ENCODE measurements at places on chromosomes 16 and 17.
A peak's percentile ranks its signal among the peaks of the same experiment; 100 is the strongest.

DNA sequence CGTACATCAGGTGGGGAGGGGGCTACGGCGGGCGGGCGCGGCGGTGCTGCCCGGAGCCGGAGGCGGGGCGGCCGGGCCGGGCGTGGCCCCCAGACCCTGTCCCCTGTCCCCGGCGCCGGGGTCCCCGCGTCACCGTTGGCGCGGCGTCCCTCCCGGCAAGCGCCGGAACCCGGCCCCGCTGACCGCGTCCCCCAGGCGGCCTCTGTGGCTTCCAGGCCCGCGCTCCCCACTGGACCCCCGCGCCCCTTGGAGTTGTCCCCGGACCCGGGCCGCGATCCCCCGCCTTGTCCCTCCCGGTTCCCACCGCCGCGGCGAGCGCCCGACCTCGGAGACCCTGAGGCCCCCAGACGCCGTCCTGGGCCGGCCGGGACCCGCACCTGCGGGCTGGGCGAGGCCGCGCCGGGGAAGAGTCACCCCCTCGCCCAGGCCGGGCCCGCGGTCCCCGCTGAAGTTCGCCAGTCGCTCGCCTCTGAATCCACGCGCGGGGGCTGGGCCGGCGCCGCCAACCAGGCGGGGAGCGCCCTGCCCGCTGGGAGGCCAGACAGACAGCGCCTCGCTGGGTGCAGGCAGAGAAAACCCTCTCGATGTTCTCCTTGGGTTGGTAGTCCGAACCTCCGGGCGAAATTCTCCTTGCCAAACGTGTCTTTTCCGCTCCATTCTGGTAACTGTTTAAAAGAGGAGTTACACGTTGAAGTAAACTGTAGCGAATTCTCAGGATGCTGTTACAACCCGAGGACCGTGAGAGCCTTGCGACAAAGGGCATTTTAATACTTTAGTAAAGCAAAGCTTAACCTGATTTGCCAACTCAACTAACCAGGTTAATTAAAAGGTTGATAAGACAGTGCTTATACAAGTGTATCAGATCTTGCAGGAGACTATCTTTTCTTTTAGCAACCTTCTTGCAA is 761 bp downstream of the GAN start:
- DNase-seq = peak; percentile 75

DNA sequence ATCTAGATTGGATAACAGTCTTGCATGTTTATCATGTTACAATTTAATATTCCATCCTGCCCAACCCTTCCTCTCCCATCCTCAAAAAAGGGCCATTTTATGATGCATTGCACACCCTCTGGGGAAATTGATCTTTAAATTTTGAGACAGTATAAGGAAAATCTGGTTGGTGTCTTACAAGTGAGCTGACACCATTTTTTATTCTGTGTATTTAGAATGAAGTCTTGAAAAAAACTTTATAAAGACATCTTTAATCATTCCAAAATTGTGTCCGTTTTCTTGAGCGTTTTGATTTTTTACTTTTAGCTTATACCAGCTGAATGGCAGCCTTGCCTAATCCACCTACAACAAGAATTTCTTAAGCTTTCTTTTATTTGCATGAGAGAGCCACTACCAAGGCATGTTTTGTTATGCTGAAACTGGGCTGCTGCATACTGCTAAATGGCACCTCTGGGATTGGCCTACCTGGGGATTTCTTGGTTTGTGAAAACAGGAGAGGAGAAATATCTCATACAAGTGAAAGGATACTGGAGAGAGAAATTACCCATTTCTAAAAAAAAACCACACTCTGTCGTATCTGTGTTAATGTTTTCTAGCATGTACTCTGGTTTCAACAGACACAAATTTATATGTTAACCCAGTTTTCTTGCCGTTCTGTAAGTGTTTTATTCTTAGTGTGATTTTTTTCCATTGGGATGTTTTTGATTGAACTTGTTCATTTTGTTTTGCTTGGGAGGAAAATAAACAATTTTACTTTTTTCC is 52.2 kb downstream of the TUBD1 start:
- peak; percentile 43 for DNase-seq

DNA sequence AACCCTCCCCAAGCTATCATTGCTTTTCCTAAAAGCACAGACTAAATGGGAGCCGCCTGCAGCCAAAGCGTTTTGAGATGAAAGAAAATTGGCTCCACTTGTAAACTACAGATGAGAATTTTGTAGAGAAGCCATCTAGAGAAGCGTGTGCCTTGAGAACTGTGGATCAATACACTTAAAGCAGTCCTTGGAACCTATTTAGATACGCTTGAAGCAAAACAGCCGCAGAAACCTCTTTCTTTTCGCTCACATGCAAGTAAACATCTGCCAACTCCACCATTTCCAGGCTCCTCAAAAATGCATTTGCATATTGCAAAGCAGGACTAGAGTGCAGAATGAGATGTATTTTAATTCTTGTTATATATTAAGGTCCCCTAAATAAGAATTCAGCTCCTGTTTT is 13.1 kb downstream of the KIAA0513 start:
- DNase-seq = no peak

GRCh38 chr17:64661726-64661975 is 456 bp downstream of the SMURF2 start:
- no peak for DNase-seq

DNA sequence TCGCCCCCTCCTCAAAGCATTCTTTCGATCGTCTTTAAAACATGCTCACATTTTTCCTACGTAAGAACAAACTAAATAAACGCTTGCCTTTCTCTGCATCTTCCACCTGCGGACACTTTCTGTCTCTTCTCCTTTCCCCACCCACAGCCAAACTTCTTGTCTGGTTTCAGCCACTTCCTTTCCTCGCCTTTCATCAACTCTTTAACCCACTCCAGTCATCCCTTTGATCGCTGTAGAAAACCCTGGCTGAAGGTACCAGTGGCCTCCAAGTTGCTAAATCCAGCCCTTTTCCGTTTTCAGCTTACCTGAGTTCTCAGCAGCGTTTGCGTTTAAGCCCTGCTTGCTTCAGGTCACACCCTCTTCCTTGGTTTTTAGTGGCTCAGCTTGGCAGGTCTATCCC is 483 bp downstream of the RPA1 start:
- DNase-seq = peak; percentile 21

DNA sequence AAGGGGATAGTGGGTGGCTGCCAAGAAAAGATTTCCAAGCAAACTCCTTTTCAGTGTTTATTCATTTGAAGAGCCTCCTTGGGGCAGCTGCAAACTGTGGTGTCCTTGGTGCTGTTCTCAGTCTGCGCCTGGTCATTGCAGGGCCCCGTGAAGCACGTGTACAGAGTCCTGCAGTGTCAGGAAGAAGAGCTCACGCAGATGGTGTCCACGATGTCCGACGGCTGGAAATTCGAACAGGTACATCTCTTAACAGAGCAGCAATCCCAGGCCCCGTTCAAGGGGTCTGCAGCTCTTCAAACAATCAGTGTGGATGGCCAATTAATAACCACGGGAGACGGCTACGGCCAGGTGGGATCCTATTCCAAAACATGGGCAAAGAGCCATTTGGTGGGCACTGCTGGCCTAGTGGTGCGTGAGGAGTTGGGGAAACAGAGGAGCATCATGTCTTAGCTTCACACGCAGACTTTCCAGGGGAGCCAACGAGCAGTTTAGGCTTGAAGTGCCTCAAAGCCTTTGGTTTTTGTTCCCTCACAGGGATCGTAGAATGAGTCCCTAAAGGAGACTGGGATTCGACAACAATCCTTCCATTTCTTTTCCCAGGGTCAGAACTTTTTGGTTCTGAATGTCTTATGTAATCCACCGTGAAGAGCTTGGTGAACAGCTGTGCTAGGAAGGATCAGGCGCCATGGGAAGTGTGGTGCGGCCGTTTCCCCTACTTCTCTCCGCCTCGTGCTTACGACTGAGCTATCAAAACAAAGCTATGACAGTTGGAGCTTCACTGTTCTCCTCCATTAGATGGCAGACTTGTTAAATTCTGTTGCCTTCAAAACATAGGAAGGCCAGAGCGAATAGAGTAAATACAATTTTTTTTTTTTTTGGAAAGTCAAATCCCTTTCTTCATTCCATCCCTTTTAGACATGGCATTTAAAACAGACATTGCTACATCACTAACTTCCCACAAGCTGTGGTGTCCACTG is 12.6 kb downstream of the KCTD2 start:
- peak; percentile 72 for DNase-seq

DNA sequence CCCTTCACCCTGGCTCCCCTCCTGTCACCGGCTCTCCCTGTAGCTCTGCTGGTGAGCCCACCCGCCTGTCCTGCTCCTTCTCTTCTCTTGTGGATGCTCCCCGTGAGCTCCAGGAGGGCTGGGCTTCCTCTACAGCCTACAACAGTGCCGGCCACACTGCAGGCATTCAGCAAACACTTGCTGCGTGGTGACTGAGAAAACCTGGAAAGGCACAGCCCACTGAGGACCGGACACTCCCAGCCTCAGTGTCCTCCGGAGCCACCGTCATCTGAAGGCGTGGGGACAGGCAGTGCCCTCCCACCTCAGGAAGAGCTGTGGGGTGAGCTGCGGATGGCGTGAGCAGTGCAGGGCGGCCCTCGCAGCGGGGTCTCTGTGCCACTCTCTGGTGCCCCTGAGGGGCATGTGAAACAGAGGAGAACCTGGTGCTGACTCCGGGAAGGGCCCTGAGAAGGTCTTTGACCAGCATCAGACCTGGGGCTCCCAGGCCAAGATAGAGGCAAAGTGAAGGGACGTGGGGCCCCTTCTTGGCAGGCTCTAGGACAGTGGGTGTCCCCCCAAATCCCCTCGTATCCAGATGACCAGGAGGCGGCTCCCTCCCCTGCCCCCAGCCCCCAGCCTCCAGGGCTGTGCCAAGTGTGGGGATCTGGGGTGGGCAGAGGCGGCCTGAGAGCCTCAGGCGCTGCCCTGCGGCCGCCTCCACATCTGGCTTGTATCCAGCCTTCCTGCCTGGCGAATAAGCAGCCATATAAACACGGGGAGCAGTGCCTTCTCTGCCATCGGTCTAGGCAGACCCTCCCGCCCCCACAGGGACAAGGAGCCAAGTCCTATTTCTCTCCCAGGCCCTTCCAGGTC is 44.0 kb upstream of the PABPN1L start:
- peak; percentile 51 for DNase-seq

- DNase-seq = no peak
Observed at GRCh38 chr17:29048440-29049368, 5.8 kb downstream of the PIPOX start.

- no peak for DNase-seq
Observed at GRCh38 chr17:20896153-20896649, 146.6 kb downstream of the USP22 start.

DNA sequence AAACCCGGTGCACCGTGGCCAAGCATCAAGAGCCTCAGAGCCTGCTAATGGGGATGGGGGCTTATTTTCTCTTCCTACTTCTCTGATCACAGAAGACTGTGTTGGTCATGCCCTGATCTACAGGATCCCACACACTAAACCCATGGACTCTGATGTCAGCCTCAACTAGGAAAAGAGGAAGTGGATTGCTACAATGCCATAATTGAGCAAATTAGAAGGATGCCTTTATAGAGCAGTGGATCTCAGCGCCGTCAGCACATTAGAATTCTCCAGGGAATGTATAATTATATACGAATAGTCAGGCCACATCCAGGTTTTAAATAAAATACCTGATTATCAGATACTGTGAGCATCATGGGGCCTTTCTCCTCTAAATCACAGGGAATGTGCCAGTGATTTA is 64.8 kb downstream of the VAT1L start:
- no peak for DNase-seq

DNA sequence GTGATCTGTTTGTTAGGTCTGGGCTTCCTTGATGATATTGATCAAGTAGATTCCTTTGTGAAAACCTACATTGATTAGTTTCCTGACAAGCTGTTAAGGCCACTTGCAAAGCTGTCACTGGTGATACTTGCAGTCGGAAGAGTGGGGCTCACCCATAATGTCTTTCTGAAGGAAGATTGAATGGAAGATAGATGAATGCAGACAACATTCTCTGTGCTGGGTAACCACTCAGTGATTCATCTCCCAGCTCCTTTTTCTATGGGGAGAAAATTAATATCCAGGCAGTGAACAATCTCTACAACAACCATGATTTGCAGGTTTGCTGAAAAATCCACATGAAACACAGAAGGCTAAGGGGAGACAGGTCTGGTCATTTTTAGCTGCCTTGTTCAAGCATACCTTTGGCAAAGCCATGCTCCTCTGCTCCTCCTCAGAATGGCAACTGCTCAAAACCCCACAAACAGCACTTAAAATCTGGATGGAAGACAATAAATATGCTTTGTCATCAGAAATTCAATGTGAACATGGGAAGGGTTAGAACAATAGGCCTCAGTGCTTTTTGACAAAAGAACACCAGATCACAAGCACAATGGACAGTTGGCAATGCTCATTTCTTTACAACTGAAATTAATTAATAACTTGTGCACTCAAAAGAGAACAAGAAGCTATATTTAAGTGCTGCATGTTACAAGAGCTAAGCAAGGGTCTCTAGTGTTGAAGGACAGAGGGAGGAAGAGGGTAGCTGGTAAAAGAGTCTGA is 495.4 kb downstream of the TOX3 start:
- no peak for DNase-seq

DNA sequence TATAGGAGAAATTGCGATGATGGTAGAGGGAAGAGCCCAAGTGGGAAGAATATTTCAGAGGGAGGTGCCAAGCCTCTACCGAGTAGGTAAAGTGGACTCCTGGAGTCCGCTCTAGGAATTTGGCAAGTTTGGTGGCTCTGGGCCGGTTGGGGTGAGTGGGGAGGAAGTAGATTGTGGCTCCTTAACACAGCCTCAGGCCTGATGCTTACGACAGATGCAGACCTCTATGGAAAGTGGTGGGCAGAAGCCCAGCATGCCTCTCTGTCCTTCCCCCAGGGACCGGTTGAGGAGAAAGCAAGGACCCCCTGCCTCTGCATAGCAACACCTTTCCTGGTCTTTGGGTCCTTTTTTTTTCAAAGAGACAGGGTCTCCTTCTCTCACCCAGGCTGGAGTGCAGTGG is 55.9 kb upstream of the SIAH1 start:
- no peak for DNase-seq

DNA sequence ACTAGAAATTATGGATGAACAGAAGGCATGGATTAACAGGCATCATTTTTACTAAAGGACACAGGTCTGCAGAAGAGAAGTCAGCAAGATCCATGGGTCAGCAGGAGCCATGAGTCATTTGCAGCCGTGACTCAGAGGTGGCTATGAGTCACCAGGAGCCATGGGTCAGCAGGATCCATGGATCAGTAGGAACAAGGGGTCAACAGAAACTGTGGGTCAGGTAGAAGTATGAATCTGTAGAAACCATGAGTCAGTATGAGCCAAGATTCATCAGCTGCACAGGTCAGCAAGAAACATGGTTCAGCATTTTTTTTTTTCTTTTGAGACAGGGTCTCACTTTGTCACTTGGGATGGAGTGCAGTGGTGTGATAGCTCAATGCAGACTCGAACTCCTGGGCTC is 58.2 kb upstream of the HS3ST4 start:
- no peak for DNase-seq

DNA sequence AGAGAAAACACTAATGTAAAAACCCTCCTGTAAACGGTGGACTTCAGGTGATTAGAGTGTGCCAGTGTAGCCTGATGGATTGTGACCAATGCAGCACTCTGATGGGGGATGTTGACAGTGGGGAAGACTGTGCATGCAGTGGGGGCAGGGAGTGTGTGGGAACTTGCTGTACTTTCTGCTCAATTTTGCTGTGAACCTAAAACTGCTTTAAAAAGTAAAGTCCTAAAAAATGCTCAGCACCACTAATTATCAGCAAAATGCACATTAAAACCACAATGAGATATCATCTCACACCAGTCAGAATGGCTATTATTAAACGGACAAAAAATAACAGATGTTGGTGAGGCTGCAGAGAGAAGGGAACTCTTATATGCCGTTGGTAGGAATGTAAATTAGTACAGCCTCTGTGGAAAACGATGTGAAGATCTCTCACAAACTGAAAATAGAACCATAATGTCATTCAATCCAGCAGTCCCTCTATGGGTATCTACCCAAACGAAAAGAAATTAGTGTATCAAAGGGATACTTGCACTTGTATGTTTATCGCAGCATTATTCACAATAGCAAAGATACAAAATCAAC is 9.7 kb upstream of the ULK2 start:
- no peak for DNase-seq

GRCh38 chr17:8744086-8744785 is 400 bp downstream of the CCDC42 start:
- no peak for DNase-seq

Measured in T47D (cell line).